ENCODE measurements at places on chromosomes 2 and 18.

GRCh38 chr2:67032076-67032475 is 365.1 kb upstream of the ETAA1 start:
- no peak for DNase-seq

- DNase-seq = peak; percentile 74
These were observed 13.4 kb downstream of the NOP58 start for GRCh38 chr2:202278944-202279343.

DNA sequence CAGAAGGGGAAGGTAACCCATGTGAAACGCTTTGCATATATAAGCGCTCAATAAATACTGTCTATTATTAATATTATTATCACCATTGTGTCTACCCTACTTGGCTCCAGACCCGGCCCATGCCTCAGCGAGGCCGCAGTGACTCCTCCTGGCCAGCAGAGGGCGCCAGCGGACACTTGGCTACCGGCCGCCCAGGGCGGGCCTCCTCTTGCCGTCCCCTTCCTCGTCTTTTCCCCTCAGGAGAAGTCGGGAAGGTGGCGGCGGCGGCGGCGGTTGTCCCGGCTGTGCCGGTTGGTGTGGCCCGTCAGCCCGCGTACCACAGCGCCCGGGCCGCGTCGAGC is at the start of gene AGFG1:
AGFG1 (plus strand) TSS at position 233 of the 341 bp plus-strand sequence. CDS start 266 bp downstream, outside the sequence.
- DNase-seq = peak; percentile 76

- DNase-seq = no peak
These were observed 250.3 kb downstream of the SLC4A3 start for GRCh38 chr2:219877728-219878127.

GRCh38 chr2:176078541-176079284 is 5.0 kb downstream of the EVX2 start:
- DNase-seq = no peak

GRCh38 chr2:239214725-239215124 is 186.1 kb downstream of the HDAC4 start:
- DNase-seq = no peak

DNA sequence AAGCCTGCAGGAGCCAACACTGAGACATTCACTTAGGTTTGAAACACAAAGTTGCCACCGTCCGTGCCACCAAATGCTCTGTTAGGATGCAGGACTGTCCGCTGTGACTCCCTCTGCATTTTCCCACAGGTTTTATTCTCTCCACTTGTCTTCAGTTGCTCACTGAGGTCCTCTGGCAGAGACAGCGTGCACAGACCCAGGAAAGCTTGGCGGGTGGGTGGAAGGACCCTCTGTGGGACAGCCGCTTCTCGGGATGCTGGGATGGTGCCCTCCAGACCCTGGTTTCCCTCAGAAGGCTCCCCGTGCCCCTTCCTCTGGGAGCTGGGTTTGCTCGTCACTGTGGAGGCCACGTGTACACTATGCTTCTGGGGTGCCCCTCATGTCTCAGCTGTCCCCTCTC is 733.6 kb downstream of the GALR1 start:
- no peak for DNase-seq

DNA sequence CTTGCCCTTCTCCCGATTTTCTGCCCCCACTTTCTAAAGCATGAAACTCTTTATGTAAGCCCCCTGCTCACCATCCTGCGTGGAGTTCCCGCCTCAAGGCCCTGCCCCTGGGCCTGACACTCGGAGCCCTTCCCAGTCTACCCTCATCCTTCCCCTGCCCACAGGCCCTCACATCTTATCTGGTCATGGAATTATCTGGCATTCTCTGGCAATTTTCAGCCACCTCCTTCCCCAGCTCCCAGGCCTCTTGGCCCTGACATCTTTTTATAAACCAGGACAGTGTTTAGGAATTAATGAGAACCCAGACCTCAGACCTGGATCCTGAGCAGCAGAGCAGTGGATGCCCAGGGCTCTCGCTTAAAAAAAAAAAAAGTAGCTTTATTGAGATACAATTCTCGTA is 61.7 kb downstream of the BOLA3 start:
- DNase-seq = no peak

GRCh38 chr2:49067971-49068370 is 86.3 kb downstream of the FSHR start:
- no peak for DNase-seq

- no peak for DNase-seq
These were observed 60.7 kb downstream of the SPATS2L start for GRCh38 chr2:200367155-200367554.

- DNase-seq = no peak
These were observed 162.7 kb downstream of the WDPCP start for GRCh38 chr2:63425606-63426005.

DNA sequence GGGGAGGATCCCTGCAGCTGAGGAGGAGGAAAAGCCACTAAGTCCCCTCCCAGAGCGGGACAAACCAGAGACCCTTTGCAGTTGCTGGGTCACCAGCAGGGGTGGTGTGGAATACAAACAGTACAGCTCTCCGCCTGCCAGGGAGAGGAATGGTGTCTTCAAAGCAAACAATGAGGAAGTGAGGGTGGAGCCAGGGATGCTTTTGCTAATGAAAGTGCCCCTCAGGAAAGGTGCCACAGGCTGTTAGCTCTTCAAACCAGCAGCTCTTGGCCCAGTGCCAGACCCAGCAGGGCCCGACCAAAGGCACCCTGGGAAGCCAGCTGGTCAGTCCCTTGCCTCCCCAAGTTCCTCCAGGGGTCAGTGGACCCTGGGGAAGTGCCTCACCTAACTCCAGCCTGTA is 102.8 kb downstream of the HIBCH start:
- DNase-seq = peak; percentile 8

DNA sequence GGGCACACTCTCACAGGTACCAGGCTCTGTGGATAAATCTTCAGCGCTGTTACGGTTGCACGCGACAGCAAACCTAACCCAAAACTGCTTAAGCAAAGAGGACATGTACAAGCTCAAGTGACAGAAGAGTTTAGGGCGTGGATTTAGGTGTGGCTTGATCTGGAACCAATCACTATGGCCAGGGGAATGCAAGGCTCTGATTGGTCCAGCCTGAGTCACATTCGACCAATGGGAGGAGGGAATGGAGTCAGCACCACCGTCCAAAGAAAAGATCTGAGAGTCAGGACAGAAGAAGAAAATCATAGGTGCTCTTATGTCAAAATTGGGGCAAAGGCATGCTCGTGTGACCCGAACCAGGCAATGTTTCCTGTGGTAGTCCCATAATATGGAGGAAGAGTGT is 139.0 kb downstream of the TRIM43 start:
- DNase-seq = no peak

- DNase-seq = no peak
These were observed 60.6 kb downstream of the CYB5A start for GRCh38 chr18:74230922-74231714.

DNA sequence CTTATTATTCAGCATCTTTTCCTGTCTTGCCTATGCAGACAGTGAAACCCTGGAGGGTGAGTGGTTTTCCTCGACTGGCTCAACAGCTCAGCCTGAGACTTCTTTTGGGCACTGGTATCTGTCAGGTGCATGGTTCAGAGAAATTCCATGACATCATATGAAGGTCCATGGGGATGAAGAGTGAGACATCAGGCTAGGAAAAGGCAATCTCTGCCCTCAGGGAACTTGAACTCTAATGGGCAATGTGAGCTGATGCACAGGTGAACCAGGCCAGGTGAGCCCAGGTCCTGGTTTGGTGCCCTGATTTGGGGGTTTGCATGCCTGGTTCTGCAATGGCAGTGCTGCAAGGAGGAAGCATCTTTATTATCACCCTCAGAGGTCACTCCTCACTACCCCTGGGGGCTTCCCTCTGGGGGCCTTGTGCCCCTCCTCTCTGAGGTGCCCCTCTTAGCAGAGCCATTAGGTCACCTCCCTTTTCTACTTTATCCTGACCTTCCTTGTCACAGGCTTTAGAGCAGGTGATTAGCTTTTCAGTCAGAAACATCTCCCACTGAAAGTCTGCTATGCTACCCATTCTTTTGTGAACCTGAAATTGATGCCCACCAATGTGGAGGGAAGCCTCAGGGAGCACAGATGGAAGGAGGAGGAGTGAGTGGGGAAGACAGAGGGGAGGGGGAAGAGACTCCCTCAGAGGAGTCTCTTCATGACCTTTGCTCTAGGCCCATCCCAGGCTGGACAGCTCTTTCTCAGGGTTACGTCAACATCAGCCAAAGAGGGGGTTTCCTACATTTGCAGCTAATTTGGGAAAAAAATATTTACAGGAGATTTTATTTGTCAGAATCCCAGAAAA is 47.3 kb downstream of the MERTK start:
- no peak for DNase-seq

- no peak for DNase-seq
These were observed 435.9 kb downstream of the DSEL start for GRCh38 chr18:67080601-67081000.

GRCh38 chr2:189614585-189614984 is 34.0 kb upstream of the SLC40A1 start:
- no peak for DNase-seq

- no peak for DNase-seq
These were observed 366.2 kb upstream of the ID2 start for GRCh38 chr2:8315531-8316165.

DNA sequence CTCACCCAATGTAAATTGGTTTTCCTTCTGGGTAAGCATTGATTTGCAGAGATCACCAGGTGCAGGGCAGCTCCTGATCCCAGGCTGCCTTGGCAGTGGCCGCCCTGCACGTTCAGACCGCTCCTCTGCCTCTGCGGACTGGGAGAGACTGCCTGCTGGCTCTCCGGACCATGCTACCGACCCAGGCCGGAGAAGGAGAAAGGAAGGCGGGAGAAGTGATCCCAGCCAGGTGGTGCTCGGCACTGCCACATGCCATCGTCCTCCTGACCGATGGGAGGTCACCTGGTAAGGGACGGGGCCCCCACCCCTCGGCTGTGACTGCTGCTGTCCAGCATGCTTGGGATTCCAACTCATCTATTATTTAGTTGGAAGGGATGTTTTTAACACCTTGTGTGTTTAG is 108.1 kb upstream of the POU3F3 start:
- no peak for DNase-seq

DNA sequence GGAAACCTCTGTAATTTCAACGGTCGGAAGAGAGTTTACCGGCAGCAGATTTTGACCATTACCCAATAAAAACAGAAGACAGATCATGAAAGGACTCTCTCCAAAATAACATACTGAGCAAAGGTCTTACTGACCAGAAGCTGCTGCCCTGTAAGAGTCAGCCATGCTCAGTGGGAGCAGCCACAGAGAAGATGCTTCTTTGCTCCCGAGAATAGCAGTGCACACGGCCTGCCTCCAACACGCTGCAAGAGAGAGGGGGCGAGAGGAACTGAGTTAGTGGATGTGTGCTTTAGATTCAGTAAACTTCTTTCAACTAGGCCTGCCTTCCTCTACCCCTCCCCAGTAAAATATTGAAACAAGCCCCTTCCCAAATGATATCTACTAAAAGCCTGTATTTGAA is 103.7 kb downstream of the NCK2 start:
- no peak for DNase-seq

GRCh38 chr2:96987301-96987909 is 1.0 kb upstream of the FAM178B start:
- no peak for DNase-seq

DNA sequence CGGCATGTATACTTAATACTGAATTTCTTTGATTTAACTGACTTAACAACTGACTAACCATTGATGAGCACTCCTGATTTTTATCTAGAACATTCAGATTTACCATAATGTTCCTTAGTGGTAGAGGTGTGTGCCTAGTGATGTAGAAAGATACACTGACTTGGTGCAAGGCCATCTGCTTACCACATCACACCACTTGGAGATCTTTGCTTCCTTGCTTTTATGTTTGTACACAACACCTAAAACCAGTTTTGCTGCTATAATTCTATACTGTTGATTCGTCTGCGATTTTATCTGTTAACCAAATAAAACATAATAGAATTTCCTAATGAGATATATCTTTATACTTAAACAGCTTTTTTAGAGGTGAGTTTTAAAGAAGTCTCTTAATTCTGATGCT is 3.9 kb upstream of the FARP2 start:
- DNase-seq = no peak

- no peak for DNase-seq
These were observed 202.1 kb downstream of the CYP26B1 start for GRCh38 chr2:71945603-71945959.

- DNase-seq = no peak
These were observed 311.3 kb upstream of the KLHL29 start for GRCh38 chr2:23073671-23074070.

- peak; percentile 90 for DNase-seq
These were observed 7.6 kb upstream of the CHRNA1 start for GRCh38 chr2:174771631-174772471.

DNA sequence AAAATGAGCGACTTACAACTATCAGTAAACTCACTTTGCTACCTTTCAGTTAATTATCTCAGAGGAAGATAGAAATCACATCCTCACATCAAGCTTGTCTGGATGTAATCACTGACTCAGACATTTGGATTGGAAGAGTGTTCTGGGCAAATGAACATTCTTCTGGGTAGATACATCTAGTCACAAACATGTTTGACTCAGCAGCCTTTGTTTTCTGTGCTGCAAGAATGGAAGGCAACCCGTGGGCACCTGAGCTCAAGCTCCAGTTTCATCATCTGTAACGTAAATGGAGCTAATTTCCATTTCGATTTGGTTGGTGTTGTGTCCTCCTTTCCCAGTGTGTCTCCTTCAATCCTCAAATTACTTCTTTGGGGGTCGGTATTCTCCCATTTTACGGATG is 58.5 kb downstream of the ACAA2 start:
- DNase-seq = no peak

All from ELR (cell line).